ENCODE measurements at places on chromosomes 16 and 17.

- DNase-seq: no peak
These were observed 13.5 kb downstream of the METRNL start for GRCh38 chr17:83092931-83093330.

GRCh38 chr17:49696233-49696761 is 11.5 kb downstream of the SLC35B1 start:
- DNase-seq: no peak

- DNase-seq: no peak
These were observed 93.8 kb downstream of the ZDHHC7 start for GRCh38 chr16:84917492-84917891.

- DNase-seq: no peak
These were observed 2.9 kb downstream of the HEXIM1 start for GRCh38 chr17:45150911-45151809.

- no peak for DNase-seq
These were observed 770 bp downstream of the CCNF start for GRCh38 chr16:2429771-2430663.

Measured in HS-27A (cell line).